Lung (tissue), 17 donors: ENCODE measurements at places on chromosomes 3 and 15. TPM values are rescaled to one million over a fixed set of nuclear protein-coding genes. Genes with fewer than 3 reads are reported as not detected.

DNA sequence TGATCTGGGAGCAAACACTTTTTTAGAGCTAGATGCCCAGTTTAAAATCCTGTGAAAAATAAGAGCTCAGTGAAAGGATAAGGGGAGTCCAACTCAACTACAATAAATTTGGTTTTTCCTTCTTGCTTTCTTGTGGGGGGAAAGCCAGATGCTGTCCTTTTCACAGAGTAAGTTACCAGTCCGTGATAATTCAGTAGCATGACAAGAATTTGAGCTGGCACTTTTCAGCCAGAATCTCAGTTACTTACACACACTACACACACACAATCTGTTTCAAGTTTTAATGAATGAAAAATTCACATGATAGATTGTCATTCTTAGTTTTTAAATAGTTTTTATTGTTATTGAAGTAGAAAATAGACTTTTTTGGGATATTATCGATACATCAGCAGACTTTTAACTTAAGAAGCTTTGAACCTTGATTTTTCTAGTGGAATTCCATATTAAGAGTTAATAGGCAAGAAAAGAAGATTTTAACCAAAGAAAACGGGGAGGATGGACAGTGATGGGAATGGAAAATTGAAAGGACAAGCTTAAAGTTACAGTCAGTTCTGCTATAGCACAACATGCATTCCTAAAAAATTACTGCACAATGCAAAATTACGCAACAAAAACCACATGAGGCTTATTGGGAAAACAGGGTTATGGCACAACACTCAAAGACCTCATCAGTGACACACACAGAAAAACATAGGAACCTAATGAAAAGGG lies 47.0 kb downstream of the PSMD6 start:
- peak; percentile 77 for DNase-seq

DNA sequence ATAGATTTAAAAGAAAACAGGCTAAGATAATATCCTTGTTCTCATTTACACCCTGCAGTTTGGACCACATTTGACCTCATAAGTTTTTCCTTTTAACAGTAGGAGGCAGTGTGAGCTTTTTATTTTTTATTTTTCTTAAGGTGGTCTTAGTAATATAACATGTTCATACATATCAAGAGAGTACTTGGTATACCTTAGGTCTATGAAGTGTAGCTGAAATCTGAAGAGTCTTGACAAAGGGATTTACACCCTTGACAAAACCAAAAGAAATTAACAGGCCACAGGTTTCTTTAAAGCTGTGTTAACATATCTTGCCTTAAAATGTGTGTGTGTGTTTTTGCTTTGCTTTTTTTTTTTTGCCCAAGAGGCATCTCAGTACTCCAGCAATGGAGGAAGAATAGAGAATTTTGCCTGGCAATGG lies 3.2 kb downstream of the RAP2B start:
- DNase-seq: peak; percentile 76

- DNase-seq: no peak
Measured at GRCh38 chr3:150238995-150239619, 169.0 kb upstream of the TSC22D2 start.

SLC6A11 gene
- total RNA-seq: 0.09 TPM

GOLGA8N gene
- 19.0 TPM for total RNA-seq
